Stomach (tissue), 19 donors: ENCODE measurements at places on chromosomes 1 and 21. TPM values are rescaled to one million over a fixed set of nuclear protein-coding genes. Genes with fewer than 3 reads are reported as not detected.
A peak's percentile ranks its signal among the peaks of the same experiment; 100 is the strongest.

- peak; percentile 60 for DNase-seq
Measured at GRCh38 chr1:202501281-202501680, 152.8 kb downstream of the PPP1R12B start.

The ZFP69B gene
- total RNA-seq = 2.0 TPM

The OR2M5 gene
- not detected for total RNA-seq

DNA sequence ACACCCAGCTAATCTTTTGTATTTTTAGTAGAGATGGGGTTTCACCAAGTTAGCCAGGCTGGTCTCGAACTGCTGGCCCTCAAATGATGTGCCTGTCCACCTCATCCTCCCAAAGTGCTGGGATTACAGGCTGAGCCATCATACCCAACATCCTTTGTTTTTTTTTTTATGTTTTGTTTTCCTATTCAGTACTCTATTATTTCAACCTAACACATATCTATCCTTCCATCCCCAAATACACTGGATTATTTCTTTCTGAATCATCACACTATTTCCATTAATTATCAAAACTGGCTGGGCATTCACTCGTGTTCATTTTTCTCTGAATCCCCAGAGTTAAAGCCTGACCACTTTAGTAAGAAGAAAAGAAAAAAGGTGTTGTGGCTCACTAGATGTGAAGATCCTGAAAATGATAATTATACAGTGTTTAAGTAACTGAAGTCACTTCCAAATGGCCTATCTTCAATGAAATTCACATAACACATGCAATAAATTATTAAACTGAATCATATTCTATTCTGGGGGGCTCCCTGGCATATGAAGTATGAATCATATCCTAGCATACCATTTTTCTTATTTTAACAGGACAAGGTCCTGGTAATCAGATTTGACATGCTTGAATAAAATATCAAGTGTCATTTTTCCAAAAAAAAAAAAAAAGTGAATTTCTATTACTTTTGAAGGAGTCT, 1754.2 kb downstream of the BRINP3 start:
- no peak for DNase-seq

The MRPL55 gene
- total RNA-seq = 101 TPM

The LHX4 gene
- total RNA-seq = not detected

The GRIK3 gene
- under 0.01 TPM for total RNA-seq

DNA sequence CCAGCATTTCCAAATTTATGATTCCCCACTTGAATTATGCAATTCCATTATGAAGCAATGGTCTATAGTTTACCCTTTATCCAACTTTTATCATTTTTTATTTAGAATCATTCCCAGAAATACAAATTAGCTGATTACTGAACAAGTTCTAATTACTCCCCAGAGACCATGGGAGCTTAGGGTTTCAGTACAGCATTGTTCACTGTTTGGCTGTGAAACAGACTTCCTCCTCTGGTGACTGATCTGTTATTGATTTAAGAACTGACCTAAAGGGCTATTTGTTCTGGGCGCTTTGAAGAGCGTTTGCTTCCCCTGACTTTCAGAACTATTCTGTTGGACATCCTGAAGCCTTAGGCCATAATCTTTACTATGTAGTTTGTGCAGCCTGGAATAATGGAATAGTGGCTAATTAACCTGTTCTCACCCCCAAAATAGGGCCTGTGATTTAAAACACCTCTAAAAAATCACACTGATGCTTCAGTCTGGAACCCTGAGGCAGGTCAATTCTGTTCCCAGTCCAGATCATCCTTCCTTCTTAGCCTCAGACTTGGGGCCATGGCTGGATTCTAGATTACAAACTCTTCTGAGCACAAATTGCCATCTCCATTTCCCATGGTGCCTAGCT, 58.7 kb downstream of the ALG14 start:
- DNase-seq = peak; percentile 80

The NFASC gene
- total RNA-seq = 54.2 TPM

The RBM11 gene
- total RNA-seq = not detected

DNA sequence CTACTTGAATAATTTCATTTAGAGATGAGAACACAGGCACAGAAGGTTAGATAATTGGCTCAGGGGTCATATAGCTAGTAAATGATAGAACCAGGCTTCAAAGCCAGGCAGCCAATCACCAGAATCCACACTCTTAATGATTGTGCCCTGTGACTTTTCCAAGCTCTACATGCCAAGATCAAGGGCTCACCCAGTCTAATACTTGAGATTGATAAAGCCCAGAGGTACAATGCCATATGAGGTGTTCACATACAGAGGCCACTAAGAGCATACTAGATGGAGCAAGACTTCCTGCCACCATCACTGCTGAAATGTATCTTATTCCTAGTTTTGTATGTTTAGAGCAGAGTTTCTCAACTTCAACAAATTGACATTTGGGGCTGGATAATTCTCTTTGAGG, 40.9 kb upstream of the MCOLN3 start:
- DNase-seq = no peak

DNA sequence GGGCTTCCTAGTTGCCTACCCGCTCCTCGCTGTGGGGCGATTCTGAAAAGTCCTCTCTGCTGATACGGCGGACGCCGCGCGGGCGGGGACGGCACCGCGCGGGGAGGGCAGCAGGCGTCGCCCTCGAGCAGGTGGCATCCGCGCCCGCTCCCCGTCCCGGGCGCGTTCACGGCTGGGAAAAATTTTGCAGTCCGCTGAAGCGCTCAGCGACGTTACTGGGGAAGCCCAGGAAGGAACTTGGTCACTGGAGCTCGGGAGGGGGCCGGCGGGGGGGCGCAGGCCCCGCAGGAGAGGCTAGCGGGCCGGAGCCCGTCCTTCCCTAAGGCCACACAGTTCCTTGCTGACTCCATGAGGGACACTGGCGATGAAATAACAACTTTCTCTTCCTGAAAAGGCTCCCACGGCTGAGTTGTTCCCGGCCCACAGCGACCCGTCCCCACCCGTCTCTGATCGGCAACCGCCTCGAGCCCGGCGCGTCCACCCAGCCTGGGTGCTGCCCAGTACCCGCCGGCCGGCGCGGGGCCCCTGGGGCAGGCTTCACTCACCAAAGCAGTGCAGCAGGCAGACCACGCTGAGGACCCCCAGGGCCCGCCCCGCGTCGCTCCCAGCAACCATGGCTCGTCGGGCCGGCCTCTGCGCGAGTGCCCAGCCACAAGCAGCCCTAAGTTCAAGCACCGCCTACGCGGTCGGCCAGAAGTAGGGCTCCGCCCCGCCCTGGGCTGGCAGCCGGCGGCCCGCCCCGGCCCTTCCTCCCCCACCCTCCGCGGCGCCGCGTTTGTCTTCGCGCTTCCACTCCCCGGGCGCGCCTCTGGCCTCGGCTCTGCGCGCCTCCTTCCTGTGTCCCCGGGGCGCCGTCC, at the start of gene CD58:
TSS of gene CD58 (minus strand) at position 669 of the 857 bp plus-strand sequence. CDS start at position 615, 54 bp downstream.
- peak; percentile 96 for DNase-seq

The RIIAD1 gene
- total RNA-seq = not detected

DNA sequence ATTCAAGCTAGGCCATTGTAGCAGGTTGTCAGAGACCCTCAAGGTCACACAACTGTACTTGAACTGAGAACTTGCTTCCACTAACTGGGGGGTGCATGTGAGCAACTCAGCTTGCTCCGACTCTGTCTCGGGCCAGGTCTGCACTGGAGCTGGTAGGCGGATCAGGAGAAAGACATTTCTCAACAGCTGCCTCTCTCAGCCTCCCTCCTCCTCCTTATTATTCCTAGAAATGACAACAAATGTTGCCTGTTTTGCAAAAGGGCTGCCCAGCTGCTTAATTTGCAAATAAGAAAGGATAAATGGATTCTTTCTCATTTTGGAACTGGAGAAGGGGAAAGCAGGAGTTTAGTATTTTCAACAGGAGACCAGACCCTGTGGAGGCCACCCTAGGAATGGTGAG, 140.5 kb downstream of the RHOU start:
- DNase-seq = no peak

DNA sequence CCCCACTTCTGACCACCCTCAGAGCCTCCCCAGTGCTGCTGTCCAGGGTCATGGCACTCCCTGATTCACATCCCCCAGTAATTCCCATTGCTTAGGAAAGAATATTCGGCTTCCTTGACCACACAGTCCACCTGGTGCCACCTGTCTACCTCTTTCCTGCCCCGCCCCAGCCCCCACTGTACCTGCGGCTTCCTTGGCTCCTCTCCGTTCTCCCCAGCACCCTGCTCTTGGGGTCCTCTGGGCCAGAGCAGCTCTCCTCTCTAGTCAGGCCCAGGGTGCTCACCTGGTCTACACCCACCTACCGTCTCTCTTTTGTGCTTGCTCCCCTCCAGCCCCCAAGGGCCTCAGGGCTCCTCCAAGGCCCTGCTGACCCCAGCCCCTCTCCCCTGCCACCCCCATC, 142.6 kb downstream of the PEX14 start:
- DNase-seq = no peak
